ENCODE measurements at places on chromosomes 2 and 18.

DNA sequence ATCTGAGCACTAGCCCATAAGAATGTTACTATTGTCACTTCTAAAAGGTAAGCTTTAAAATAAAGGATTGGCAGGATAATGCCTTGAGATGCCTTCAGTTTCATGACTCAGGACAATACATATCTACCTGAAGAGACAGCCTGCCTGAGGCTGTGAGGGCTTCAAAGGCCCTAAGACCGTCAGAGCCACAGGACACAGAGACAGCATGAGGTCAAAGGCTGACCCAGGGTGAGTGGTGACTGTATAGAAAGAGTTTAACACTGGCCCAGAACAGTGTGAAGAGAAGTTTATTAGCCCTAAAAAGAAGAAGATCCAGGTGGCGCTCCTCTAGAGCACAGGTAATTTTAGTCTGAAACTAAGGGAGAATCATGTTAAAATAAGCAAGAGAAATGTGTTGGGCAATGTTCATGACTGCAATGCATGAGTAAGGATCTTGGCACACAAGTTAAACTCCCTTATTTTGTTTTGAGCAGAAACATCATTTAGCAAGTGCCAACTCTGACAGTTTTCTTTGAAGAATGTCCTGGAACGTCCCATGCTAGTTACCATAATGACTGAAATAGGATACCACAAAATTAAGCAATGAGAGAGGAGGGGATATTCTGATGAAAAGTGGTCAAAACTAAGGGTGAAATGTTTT, 78.1 kb upstream of the FAM110C start:
- DNase-seq = no peak

GRCh38 chr2:15693926-15694588, 102.4 kb downstream of the DDX1 start:
- DNase-seq = no peak

GRCh38 chr2:28142386-28142785, 250.3 kb upstream of the FOSL2 start:
- no peak for DNase-seq

- DNase-seq = no peak
These were observed 128.9 kb upstream of the ITGB6 start for GRCh38 chr2:160328811-160329527.

GRCh38 chr2:147760984-147761383, 83.8 kb upstream of the ACVR2A start:
- DNase-seq = no peak

- DNase-seq = no peak
These were observed 303.6 kb downstream of the SLC8A1 start for GRCh38 chr2:40148334-40148733.

GRCh38 chr2:42795841-42796301, 3.5 kb upstream of the HAAO start:
- no peak for DNase-seq

DNA sequence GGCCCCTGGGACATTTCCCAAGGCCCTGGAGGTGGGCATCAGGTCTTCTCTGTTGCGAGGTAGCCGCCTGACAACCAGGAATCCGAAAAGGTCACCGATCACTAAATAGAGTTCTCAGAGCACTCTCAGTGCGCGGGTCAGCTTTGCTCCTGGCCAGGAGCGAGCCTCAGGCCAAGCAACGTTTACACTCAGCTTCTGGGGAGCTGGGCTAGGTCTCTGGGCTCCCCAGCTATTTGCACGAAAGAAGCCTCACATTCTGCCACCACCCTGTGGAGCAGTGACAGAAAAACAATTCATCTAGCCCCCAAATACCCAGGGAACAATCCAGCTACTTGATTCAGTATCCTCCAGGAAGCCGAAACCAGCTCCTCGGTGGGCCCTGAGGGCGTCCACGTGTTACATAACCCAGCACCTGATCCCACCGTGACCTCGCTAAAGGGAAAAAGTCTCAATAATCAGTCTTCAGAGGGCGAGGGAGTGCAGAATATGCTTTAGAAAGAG, 3.3 kb downstream of the SH3BP4 start:
- no peak for DNase-seq

DNA sequence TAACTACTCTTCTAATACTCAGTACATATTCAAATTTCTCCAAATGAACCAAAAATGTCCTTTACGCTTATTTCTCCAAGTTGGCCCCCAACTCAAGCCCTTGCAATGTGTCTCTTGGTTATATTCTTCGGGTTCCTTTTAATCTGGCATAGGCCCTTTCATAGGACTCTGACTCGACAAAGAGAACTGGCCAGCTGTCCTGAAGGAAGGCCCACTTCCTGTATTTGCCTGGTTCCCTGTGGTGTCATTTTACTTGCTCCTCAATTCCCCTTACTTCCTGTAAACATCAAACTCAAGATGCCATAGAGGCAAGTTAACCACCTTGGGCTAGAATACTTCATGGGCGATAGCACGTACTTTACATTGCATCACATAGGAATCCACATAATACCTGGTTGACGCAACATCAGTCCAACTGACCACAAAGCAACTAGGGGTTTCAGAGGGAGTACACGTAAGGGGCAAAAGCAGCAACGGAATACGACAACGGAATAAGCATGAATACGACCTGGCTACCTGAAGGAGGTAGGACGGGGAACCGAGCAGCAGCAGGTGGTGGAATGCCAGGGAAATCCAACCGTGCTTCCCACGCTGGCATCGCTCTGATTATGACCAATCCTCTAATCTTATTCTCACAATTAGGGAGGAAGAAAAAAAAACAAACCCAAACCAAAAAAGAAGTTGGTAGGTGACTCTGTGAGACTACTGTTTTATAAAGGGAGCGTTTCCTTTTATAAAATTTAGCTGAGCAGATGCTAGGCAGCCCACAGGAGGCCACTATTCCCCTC, 823 bp upstream of the GORASP2 start:
- DNase-seq = no peak

GRCh38 chr2:241180495-241180894, 8.0 kb upstream of the ANO7 start:
- no peak for DNase-seq

- DNase-seq = no peak
These were observed 211.6 kb downstream of the SEPTIN10 start for GRCh38 chr2:109402180-109402579.

GRCh38 chr18:65380986-65381385, 369.8 kb upstream of the CDH7 start:
- no peak for DNase-seq
